Large intestine (tissue), 12 donors: ENCODE measurements at places on chromosomes 11 and 22. TPM values are rescaled to one million over a fixed set of nuclear protein-coding genes. Genes with fewer than 3 reads are reported as not detected.

The KRTAP5-1 gene
- polyA plus RNA-seq = 3.0 TPM

The MS4A7 gene
- 15.7 TPM for polyA plus RNA-seq

The DLAT gene
- polyA plus RNA-seq = 26.1 TPM

DNA sequence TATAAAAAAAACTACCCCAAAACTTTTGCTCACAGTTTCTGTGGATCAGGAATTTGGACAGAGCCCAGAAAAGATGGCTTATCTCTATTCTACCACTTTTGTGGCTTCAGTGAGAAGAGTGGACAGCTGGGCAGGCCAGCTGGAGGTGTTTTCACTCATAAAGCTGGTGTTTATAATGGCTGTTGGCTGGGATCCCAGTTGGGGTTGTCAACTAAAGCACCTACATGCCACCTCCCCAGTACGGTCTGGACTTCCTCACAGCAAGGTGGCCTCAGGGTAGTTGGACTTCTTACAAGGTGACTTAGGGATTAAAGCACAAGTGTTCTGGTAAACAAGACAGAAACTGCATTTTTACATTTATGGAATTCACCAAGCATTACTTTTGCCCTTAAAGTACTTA is 171.0 kb downstream of the NELL1 start:
- H3K4me3 ChIP-seq = no peak overlapping the region
- H3K27me3 ChIP-seq = no peaks in the 10 kb centered on the region
- no peak overlapping the region for H3K27ac ChIP-seq
- no peak for DNase-seq

DNA sequence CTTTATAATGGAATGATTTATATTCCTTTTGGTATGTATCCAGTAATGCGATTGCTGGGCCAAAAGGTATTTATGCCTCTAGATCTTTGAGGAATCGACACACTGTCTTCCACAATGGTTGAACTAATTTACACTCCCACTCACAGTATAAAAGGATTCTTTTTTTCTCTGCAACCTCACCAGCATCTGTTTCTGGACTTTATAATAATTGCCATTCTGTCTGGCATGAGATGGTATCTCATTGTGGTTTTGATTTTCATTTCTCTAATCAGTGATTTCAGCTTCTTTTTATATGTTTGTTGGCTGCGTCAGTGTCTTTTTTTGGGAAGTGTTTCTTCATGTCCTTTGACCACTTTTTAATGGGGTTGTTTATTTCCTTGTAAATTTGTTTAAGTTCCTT is 679.3 kb downstream of the JRKL start:
- no peak overlapping the region for H3K4me3 ChIP-seq
- no peak overlapping the region for H3K27ac ChIP-seq
- no peaks in the 10 kb centered on the region for H3K27me3 ChIP-seq
- H3K4me1 ChIP-seq = no peaks in the 10 kb centered on the region
- H3K36me3 ChIP-seq = no peaks in the 10 kb centered on the region
- DNase-seq = no peak
